Jurkat, Clone E6-1 (cell line): ENCODE measurements at places on chromosomes 1 and 21.
A peak's percentile ranks its signal among the peaks of the same experiment; 100 is the strongest.

- DNase-seq = peak; percentile 61
These were observed 29.7 kb upstream of the KIRREL1 start for GRCh38 chr1:157963713-157964112.

DNA sequence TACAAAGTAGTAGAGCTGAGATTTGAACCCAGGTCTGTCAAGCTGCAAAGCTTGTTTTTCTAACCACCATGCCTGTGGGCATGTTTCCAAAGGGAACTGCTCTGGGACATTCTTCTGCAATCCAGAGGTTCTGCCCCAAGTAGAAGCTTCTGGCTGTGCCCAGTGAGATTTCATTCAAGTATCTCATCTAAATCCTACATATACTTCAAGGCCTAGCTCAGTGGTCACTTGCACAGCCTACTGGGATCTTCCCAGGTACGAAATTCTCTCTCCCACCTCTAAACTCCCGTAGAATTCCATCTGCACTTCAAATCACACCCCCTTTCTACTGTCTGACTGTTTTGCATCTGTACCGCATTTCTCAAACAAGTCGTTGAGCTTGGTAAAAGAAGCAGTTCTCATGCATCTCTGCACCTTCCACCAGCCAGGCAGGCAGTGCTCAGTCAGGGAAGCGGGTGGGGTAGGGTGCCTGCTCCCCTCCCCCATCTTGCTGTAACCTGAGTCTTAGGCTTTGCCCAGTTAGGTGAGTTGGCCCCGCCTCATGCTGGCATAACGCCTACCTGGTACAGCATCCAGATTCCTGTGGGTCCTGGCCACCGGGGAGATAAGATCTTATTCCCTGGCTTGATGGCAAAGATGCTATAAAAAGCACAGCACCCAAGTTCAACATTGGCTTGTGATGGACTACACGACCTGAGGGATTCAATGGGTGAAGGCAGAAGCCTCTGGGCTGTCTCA lies 13.5 kb downstream of the SLC9A1 start:
- DNase-seq = no peak

DNA sequence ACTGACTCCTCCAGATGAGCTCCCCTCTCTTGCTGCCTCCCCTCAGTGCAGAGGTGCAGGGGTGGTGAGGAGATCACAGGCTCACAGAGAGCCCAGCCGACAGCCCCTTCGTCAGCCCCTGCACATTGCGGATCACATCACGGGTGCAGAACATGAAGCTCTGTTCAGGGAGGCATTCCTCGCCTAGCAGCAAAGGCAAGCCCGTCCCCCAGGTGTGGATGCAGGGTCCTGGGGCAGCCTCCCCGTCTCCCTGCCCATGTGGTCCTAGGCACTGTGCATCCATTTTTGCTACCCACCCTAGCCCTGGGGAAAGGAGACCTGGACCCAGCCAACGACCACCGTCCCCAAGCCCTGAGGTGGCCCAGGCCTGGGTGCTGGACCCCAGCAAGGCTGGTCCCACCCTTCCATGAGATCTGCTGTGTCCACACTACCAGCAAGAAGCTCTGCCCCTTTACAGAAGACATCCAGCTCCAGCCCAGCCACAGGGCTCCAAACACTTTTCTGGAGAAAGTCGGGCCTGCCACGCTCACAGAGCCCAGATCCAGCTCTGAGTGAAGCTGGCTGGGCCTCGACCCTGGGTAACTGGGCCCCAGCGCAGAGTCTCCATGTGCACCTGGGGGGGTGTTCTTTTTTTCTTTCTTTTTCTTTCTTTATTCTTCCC lies 248.7 kb downstream of the NPHP4 start:
- no peak for DNase-seq

DNA sequence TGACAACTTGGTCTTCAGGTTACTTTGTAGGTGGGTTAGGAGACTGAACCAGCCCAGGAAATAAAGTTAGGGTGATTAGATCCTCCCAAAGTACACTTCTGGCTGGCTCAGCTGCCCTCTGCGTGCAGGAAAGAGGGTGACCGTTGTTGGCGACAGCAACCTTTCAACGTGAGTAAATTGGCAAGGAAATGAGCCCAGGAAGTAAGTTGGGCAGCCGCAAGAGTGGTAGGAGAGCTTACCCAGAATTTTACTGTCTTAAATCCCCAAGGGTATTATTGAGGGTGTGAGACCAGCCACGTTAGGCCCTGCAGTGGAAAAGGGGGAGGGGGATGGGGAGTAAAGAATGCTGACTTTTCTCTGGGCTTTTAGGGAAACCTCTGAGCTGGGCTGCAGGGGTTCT lies 1.6 kb downstream of the TENT5C start:
- peak; percentile 78 for DNase-seq

GRCh38 chr1:115975569-115976061 lies 698 bp upstream of the SLC22A15 start:
- no peak for DNase-seq

DNA sequence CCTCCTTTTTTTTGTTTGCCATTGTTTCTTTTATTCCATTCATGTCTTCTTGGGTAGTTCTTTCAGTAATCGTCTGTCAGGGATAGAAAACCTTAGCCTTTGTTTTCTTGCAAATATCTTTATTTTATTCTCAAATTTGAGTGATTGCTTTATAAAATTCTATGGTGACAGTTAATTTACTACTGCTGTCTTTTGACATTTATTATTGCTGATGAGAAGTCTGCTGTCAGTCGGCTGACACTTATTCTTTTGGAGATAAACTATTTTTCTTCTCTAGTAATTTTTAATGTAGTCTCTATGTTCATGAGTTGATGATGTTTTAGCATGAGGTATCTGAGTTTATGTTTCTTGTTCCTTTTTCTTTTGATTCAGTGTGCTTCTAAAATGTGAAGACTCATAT lies 983.8 kb downstream of the TTLL7 start:
- no peak for DNase-seq

DNA sequence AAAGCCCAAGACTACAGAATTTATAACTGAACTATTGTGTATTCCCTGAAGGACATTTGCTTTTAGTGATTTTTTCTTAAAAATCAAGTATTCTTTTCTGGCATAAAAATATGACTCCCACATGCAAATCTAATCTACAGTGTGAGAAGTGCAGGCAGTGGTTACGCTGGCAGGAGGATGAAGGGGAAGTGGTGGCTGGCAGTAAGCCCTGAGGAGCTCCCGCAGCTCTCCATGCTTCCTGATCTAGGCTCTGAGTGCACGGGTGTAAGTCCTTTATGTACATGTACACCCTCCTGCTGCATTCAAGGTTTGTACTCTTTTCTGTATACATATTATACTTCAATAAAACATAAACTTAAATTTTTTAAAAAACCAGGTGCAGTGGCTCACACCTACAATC lies 67.5 kb upstream of the PRDX6 start:
- peak; percentile 84 for DNase-seq

DNA sequence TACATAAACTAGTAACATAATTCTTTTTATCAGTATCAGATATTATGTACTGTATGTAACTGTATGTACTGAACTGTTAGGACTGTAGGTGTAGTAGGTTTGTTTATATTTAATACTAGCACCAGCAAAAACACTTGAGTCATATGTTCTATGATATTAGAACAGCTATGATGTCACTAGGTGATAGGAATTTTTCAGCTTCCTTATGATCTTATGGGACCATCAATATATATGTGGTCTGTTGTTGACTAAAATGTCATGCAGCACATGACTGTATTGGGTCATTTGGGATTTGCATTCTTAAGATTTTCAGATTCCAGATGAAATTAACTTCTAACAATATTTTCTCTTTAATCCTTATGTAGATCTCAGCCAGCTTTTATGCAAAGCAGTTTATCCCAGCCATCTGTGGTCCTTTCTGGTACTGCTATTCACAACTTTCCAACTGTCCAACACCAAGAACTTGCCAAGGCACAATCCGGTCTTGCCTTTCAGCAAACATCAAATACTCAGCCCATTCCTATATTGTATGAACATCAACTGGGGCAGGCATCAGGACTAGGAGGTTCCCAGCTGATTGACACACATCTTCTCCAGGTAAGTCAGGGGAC lies 38.3 kb upstream of the MYOCOS start:
- no peak for DNase-seq
